ENCODE measurements at places on chromosomes 16 and 17.

- DNase-seq, result peak; percentile 57
Measured at GRCh38 chr16:49021136-49021535, 260.5 kb downstream of the CBLN1 start.

DNA sequence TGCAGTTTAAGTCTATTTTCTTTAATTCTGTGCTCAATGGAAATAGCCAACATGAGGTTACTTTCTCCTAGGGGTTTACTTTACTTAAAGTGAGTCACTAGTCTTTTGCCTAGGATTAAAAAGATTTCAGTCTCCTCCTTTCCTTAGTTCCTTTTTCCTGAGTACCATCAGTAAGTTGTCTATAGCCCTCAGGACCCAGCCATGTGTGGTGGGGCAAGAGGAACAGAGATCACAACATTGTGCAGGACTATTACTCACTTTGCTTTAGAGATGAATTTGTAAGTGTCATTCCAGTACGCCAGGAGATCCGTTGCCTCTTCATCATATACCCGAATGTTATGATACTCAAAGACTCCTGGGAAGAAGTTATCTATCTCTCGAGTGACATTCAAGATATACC lies 27.7 kb upstream of the CORO6 start:
- no peak for DNase-seq

DNA sequence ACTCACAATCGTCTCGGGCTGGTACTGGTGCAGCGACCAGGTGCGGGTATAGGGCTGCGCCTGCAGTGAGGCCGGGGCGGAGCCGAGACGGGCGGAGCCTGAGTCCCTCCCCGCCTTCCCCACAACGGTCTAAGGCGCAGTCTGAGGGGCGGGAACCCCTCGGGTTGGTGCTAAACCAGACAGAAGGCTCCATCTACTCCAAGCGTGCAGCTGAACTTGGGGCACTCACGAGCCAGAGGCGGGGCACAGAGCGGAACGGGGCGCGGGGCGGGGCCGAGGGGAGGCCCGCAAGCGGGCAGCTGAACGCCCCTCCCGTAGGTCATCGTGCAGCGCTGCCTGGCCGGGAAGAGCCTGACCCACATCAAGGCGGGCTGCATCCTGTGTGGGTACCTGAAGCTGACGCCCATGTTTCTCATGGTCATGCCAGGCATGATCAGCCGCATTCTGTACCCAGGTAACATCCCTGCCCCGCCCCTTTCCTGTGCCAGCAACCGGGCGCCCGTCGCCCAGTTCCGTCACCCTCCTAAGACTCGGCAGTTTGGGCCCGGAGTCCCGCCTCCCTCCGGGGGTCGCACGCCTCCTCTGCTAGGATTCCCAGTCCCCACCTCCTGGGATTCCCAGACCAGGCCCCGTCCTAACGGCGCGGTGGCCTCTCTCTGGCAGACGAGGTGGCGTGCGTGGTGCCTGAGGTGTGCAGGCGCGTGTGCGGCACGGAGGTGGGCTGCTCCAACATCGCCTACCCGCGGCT lies 5.0 kb downstream of the SLC5A2 start:
- DNase-seq, result peak; percentile 81

- DNase-seq, result no peak
Measured at GRCh38 chr17:31048142-31048541, 46.6 kb upstream of the NF1 start.

GRCh38 chr16:10522966-10523365 lies 57.4 kb downstream of the EMP2 start:
- peak; percentile 12 for DNase-seq

DNA sequence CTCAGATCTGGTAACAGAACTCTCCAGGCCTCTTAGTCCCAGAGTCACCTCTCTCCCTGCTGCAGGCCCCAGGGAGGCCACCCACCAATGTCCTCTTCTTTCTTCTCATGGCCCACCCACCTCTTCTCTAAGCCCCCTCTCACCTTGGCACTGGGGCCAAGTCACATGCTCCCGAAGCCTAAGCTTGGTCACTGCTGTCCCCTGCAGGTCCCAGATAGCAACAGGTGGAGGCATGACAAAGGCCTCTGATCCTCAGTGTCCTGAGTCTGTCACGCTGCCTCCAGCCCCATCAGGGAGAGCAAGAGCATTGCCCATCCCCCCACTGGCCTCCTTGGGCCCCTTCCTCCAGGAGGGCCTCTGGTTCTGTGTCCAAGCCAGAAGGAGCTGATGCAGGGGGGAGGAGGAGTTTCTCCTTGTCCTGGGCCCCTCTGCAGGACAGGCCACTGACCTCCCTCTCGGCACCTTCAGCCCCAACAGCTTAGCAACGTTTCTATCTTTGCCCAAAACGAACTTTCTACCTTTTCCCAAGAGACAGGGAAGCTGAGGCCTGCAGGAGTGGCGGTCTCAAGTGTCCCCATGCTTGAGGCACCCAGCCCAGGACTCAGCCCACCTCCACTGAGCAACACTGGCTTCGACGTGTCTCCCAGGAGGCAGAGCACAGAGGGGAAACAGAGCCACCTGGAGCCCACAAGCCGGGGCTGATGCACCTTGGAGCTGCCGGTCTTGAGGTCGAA lies 8.6 kb downstream of the P2RX1 start:
- DNase-seq, result no peak

DNA sequence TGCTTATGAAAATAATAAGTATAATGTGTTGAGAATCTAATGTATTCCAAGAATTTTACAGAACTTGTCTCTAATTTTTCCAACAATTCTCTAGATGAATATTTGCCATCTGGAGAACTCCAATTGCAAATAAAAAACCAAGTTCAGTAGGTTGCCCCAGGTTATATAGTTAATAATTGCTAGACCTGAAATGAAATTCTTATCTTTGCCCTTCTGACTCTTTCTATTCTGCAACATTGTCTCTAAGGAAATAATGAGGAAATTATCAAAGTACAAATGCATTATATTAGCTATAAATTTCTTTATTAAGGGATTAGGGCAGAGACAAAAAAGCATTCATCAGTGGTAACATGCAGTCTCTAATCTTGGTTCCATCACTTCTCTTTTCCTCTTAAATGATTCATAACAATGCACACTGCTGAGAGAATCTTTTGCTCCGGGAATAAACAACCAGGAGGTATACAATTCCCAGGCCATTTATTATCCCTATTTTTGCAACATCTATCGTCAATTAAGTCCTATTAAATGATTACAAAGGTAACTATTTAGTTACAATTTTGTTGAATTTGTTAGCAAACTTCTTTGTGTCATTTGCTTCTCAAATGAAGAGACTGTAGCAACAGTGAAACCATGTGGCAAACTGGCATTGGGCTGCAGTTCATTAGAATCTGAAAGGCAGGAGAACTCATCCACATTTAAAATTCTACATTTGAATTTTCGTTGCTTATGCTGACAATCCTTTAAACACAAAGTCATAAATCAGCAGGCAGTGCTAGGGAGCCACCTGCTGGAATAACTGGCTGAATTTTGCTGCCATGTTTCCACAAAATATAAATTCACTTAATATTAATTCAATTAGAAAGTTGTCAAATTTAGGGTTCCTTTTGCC lies 349.6 kb downstream of the KIF2B start:
- DNase-seq, result no peak

GRCh38 chr17:30173649-30174048 lies 57.0 kb downstream of the NSRP1 start:
- no peak for DNase-seq

GRCh38 chr16:30011714-30012504 lies 1.1 kb upstream of the DOC2A start:
- no peak for DNase-seq

Measured in NCI-H2171 treated with DMSO at 0.1 percent for 48 hours (cell line).